ENCODE measurements at places on chromosomes 3 and 15.

DNA sequence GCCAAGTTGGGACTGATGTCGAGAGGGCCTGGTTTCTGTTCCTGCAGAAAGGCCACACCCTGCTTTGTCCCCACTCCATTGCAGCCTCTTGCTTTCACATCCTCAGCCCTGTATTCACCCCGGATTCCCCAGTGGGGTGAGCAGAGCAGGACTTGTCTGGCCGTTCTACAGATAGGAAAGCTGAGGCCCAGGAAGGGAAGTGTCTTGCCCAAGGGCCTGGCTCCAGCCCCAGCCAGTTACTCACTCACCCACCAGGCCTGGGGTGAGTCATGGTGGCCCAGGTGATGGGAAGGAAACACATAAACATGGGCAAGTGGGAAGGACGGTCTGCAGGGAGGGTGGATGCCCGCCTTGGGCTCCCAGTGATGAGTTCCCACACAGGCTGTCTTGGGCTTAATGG, 6.1 kb upstream of the DUSP7 start:
- DNase-seq, result no peak

- DNase-seq, result no peak
These were observed 86.3 kb upstream of the TCF12 start for GRCh38 chr15:56832125-56832524.

DNA sequence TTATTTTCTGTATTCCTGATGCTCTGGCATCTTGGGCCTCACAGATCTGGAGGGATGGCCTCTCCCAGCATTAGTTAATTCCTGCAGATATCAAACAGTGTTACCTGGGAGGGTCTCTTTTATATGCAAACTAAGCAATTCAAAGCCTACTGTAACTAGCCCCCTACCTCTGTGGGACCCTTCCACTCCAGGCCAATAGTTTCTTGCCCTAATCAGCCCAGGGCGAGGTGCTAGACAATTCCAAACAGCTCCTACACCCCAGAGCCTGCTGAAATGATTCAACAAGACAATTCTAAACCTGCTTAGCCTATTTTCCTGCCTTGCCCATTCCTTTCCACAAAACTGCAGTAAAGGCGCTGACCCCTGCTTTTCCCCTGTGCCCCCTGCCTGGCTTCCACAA, 106.6 kb upstream of the IGSF10 start:
- no peak for DNase-seq

- DNase-seq, result no peak
These were observed 63.1 kb downstream of the C3orf70 start for GRCh38 chr3:185089751-185090150.

GRCh38 chr3:41701191-41701698, 260.7 kb downstream of the ULK4 start:
- no peak for DNase-seq

GRCh38 chr3:124037326-124037725, 45.4 kb upstream of the ROPN1 start:
- no peak for DNase-seq

DNA sequence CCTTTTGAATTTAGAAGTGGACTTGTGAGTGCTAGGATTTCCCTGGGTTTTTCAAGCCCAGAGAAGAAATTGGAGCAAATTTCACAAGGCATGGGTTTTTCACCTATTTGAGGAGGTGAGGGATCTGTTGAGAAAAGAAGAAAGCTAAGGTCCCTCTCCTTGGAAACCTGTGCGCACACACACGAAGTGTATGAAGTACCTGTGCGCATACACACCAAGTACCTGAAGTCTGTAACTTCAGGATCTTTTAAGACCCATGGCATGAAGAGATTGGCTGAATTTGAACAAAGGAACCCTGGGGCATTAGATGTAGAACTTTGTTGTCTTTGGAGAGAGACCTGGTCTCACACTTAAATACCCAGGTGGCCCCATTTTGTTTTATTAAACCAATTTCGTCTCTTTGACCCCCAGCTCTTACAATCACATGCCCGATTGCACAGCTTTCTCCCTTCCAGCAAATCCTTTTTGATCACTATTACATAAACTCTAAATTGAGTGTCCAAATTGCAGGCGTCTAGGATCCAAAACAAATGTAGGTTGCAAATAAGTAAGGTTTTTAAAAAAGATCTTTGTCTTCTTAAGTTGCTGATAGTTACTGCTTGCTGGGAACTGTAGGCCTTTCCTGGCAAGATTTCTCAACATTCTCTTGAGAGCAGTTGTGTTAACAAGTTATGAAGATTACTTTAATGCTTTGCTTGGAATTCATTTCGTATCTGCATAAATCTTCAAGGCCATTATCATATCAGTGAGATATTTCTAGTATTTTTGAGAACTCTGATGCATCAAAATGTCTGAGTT, 64.3 kb downstream of the CMTM8 start:
- DNase-seq, result no peak

DNA sequence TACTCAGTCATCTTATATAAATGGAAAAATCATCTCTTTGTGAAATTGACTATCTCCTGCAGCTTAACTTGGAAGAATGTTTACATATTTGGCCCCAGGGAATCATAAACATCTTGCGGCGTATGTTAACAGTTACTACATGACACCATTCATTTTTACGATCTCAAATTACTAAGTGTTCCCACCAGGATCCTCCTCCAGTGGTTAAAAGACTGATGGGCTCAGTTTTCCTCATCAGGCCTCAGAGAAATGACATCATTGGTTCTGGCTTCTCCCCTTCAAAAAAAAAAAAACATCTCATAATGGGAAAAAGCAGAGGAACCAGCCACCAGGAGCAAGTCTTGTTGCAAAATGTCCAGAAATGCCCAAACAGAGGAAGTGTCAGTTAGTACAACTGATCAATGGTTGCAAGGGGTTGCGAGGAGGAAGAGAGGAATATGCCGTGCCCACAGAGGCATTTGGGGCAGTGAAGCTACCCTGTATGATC, 70.5 kb upstream of the LIPC start:
- DNase-seq, result no peak
